GM06990 (cell line): ENCODE measurements at places on chromosomes 11 and 22.

- no peak for DNase-seq
Measured at GRCh38 chr11:43315966-43316365, 4.2 kb downstream of the API5 start.

- no peak for DNase-seq
Measured at GRCh38 chr11:122645847-122646246, 9.7 kb upstream of the UBASH3B start.

DNA sequence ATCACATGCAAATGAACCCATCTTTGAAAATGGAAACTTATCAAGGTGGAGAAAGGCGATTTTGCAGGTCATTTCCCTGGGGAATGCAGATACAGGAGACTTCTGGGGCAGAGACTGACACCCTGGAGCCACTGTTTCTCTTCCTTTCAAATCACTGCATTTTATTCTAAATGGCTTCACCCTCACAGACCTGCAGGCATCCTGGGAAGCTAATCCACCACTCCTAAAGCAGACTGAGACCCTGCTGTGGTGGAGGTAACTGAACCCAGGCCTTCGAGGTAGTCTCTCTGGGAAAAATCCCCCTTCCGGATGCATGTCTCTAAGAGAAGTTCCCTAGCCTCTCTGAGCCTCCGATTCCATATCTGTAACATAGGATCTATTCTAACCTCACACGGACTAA is 20.9 kb upstream of the CSNK2A3 start:
- no peak for DNase-seq

DNA sequence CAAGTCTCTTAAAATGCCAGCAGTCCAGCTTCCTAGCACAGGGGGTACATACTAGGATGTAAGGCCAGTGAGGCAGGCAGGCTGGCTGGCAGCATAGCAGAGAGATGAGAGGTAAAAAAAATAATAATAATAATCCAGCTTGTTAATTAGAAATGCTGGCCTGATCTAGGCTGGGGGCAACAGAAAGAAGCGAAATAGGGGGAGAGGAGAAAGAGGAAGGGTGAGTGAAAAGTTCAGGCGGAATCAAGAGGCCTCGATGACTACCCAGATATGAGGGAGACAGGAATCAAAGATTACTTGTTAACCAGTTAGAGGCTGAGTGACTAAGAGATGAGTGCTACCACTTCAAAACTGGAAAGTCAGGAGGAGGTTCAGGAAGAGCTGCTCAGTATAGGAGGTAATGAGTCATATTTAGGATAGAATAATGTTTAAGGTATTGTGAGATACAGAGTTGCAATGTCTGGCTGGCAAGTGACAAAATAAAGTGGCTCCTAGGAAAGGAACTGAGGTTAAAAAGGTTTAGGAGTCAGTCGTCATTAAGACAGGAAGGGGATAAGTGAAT is 2.8 kb downstream of the ALKBH8 start:
- DNase-seq = no peak

- DNase-seq = no peak
Measured at GRCh38 chr22:48795664-48796063, 1032.0 kb downstream of the BRD1 start.

- no peak for DNase-seq
Measured at GRCh38 chr22:30747493-30747892, 52.8 kb downstream of the OSBP2 start.

DNA sequence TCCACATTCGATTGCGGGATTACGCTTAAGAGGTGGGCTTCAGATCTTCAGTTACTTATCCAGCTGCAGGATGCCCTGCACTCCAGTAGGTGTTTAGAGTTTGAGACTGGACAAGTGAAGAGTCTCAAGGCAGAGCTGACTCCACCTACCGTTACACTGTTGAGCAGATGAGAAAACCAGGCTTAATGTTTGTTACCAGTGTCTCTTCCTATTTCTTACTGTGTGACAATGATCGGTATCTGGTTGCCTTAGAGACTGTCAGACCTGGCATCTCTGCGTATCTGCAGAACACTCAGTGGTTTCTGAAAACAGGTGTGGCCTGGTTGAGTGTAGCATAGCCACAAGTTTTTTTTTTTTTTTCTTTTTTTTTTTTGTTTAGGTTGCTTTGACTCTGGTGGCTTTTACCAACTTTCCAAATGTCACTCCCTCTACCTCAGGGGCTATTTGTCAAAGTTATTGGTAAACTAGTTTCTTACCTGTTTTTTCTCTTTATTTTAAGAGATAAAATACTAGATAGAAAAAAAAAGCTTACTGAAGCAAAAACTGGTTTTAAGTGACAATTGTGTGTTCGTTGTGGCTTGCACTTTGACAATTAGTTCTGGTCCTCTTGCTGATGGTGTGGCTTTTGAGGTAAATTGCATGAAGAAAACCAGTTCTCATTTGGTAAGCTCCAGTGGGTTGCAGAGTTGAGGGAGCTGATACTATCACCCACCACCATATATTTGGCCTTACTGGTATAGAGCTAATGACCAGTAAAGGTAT is 284.8 kb downstream of the ETS1 start:
- DNase-seq = peak; percentile 57

DNA sequence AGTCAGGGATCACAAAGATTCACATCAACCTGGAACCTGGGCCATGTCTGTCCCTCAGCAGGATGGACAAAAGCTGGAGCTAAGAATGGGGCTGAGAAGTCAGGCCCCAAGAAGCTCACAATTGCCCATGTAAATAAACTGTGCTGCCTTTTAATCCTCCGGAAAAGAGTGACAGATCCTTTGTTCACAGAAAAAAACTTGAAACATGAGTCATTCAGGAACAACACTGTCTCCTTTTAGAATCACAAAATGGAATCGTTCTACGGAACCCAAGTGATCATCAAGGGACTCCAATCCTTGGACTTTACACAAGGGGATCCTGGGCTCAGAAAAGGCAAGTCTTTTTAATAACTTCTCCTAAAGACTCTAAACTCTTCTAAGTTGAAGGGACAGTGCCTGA is 36.1 kb downstream of the RELT start:
- DNase-seq = no peak

- DNase-seq = no peak
Measured at GRCh38 chr11:61760946-61761345, 8.5 kb downstream of the MYRF start.

DNA sequence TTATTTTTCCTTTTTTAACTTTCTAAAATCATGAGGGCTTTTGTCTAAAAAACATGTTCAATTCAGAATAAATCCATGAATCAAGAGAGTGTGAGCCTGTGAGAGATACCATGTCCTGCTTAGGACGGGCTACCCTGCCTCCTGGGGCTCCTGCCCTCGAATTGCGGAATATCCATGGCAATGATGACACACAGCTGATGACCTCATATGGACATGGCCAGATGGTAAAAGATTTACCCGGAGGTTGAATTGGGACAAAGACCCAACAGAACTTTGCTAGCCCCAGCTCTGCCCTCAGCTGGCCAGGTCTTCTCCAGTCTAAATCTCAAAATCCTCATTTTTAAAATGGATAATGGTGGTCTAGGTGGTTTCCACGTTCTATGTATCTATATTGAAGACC is 538.1 kb upstream of the API5 start:
- DNase-seq = no peak

DNA sequence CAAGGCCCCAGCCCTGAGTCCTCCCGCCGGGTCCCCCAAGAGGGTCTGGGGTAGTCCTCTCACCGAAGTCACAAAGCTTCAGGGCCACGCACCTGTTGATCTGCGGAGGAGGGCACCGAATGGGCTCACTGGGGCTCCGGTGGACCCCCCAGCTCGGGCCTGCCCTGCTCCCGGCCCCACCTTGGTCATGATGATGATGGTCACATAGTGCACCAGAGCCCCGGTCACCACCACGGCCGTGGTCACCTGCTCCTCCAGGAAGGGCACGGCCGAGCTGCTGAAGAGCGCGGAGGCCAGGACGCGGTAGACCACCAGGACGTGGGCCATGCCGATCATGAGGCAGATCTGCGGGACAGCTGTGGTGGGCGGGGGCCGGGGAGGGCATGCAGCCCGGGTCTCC is 13.5 kb upstream of the SIGIRR start:
- DNase-seq = no peak

GRCh38 chr11:62553839-62554361 is 7.3 kb upstream of the AHNAK start:
- no peak for DNase-seq

GRCh38 chr22:36430863-36431262 is 43.1 kb upstream of the MYH9 start:
- no peak for DNase-seq

DNA sequence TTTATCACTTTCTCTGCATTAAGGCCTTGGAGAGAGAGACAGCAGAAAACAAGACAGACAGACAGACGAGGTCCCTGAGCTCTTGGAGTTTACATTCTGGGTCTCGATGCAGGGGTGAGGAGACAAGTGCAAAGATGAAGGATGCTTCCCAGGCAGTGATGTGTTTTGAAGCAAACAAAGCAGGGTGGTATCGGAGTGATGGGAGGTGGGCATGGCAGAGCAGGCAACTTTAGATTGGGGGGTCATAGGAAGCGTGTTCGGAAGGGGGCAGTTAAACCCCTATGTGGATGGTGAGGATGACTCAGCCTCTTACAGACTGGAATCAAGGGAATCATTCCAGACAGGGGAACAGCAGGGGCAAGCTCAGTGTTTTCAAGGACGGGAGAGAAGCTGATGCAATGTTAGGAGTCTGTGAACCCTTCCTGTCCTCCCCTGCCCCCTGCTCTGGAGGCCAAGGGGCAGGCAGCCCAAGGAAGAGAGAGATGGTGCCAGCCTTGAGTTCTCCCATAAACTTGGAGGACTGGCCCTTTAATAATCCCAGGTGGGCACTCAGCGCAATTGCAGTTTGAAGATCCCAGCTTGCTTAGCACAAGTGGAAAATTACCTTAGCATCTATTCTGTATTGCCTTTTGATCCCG is 180.2 kb downstream of the CHST1 start:
- DNase-seq = no peak

GRCh38 chr22:26889802-26890201 is 232.4 kb downstream of the MIAT start:
- no peak for DNase-seq

DNA sequence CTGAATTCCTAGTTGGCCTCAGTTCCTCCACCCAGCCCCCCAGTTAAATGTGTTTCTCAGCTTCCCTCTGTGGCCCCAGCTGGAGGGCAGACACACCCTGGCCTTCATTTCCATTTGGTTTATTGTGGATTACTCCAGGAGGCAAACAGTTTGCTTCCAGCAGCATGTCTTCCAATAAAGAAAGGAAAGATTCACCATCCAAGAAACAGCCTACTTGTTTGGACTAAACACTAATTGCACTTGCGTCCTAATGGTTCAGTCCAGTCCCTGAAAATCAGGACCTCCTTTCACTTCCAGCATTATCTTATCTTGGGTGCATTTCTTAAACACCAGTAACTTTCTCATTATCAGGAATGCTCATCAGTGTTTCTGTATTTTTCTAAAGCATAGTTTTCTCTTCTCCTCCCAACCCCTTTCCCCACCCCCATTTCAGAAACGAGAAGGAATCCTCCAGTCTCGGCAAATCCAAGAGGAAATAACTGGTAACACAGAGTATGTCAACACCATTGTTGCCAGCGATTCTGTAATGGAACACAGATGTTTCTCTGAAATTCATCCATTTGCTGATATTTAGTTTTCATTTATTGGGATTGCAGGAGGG is 130.9 kb downstream of the PARVA start:
- no peak for DNase-seq

DNA sequence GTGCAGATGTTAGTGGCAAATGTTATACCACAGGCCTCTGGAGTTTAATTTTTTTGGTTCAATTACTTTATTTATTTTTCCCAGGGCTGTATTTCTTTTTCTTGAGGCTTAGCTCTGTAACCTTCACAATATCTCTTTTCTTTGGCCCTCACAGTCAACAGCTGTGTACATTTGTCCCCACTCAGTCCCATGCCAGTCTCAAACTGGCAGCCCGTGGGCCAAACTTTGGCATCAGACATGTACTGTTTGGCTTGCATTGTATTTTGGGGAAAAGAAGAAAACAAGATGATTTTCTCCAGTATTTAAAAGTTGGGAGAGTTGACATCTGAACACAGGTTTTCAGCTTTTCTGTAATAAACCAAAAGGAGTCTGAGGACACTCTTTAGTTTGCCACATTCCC is 87.1 kb downstream of the PRR5L start:
- DNase-seq = no peak

GRCh38 chr11:103863497-103863896 is 172.9 kb upstream of the DDI1 start:
- no peak for DNase-seq
